Activated CD8-positive, alpha-beta memory T cell treated with anti-CD3 and anti-CD28 coated beads for 4 hours (primary cell): ENCODE measurements at places on chromosomes 2 and 18.

GRCh38 chr2:16680781-16681180 is 15.1 kb upstream of the CYRIA start:
- DNase-seq: no peak

- DNase-seq: no peak
These were observed 1281.3 kb upstream of the ZEB2 start for GRCh38 chr2:145801210-145801609.

DNA sequence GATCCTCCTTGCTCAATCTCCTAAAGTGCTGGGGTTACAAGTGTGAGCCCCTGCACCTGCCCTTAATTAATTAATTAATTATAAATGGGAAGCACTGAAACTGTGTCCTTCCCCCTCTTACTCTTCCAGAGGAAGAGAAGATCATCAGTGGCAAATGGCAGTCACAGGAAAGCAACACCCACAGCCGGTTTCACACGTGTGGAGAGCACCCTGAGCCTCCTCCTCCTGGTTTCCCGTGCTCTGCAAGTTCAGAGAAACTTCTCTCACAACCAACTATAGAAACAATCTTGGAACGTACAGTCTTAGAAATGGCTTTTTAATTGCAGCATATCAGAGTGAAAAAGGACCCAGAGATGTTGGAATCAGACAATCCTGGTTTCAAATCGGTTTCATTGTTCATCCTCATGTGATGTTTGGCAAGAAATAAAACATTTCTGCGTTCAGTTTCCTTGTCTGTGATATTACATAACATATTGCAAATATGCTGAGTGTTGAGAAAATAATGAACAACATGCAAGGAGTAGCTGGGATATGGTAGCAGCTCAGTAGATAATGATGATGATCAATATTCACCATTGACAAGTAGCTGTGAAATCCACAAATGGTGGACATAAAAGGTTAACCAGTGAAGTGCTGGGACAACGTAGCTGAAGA is 141.0 kb upstream of the KCTD1 start:
- no peak for DNase-seq

- DNase-seq: no peak
These were observed 769.5 kb upstream of the CDH2 start for GRCh38 chr18:28946471-28946870.

DNA sequence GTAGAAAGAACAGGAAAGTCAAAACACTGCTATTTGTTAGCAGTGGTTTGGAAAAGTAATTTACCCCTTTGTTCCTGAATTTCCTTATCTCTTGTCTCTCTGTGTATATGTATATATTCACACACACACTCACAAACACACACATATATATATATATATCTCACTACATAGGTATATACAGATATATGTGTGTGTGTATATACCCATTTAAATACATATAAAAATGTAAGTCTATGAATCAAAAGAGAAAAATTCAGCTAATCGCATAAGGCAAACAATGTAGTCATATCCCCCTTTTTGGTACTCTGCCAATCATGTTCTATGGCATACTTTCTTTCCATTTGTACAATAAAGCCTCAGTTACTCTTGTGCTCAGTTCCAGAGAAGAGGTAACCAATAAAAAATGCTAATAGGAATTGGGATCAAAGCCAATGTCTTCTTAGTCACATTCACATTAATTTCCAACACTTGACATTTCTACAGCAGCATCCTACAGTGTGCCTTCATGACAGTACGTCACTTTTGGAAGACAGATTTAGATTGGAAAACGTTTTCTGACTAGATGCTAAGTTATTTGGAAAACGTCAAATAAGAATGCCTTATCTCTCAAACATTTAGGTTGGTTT is 94.6 kb downstream of the MC4R start:
- no peak for DNase-seq

DNA sequence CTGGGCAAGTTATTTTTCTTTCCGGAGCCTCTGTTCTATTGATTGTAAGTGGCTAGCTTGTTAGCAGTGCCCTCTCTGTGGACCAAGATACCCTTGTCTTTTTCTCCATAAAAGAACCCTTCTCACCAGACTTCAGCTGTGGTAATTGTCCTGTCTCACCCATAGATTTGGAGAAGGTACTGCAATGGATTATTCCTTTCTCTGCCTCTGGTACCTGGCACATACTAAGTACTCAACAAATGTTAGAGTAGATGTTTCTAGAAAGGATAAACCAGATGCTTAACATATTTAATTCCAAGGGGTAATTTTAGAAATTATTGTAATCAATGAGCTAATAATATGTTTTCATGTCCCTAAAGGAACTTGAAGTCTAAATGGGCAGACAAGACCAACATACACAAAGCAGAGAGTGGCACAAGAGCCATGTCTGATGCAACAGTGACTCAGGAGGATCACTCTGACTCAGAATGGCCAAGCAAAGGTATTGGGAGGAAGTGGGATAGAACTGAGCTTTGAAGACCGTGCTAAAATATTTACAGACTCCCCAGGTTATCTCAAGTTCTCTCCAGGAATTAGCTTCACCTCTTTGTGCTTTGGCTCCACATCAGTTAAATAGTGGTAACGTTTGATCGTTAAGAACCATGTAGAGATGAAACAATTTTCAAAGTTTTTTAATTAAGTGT is 129.7 kb upstream of the OSR1 start:
- DNase-seq: no peak

- DNase-seq: no peak
These were observed 95.9 kb upstream of the SCG2 start for GRCh38 chr2:223697892-223698645.

DNA sequence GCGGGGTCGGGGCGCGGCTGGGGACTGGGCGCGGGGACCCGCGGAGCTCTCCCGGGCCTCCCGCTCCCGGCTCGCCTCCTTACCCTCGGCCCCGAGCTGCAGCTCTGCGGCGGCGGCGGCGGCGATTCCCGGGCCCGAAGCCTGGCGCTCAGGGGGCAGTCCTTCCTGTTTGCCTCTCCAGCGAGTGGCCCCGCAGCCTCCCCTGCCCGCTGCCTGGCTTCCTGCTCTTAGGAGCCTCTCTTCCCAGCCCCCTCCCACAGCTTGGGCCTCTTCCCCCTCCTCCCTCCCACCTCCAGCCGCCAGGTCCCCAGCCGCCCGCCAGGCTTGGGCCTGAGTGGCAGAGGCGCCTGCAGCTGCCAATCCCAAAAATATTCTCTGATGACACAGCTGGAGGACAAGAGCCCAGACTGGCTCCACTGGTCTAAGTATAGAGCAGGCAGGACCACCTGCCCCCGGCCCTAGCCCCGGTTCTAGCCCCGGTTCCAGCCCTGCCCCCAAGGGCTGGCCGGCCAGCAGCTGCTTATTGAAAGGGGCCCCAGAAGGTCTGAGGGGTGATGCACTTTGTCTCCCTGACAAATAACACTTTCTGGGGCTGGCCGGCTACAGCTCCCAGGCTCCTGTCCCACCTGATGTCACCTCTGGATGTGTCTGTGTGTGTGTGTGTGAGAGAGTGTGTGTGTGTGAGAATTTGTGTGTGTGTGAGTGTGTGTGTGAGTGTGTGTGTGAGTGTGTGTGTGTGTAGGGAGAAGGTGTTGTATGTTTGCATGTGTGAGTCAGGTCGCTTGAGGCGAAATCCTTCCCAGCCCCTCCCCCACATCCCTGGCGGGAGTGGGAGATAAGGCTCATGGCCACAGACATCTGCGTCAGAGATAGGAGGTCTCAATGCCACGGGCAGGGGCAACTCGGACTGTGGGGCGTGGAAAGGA is at the start of gene OBSL1:
Gene OBSL1, minus strand, starts transcription at position 229 of the 926 bp plus-strand sequence. CDS start 307 bp downstream, outside the sequence.
- DNase-seq: no peak

DNA sequence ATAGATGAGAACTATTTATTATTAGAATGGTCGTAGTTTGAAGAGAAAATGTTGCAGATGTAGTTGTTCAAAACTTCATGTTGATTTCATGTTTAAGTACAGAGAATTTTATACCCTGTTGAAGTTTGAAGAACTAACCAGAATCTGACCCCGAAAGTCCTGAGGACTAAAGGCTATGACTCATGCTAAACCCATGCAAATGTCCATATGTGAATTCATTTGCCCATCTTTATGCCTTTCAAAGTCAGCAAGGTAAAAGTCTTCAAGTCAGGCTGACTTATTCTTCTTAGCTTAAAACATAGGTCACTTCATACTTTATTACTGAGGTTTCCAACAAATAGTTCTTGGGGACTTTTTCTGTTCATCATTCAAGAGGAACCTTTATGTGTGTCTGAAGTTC is 185.5 kb downstream of the CCDC85A start:
- no peak for DNase-seq

- DNase-seq: no peak
These were observed 97.2 kb downstream of the TDRD15 start for GRCh38 chr2:21220930-21221329.

- no peak for DNase-seq
These were observed 319.8 kb downstream of the CTNNA2 start for GRCh38 chr2:79832511-79833234.

DNA sequence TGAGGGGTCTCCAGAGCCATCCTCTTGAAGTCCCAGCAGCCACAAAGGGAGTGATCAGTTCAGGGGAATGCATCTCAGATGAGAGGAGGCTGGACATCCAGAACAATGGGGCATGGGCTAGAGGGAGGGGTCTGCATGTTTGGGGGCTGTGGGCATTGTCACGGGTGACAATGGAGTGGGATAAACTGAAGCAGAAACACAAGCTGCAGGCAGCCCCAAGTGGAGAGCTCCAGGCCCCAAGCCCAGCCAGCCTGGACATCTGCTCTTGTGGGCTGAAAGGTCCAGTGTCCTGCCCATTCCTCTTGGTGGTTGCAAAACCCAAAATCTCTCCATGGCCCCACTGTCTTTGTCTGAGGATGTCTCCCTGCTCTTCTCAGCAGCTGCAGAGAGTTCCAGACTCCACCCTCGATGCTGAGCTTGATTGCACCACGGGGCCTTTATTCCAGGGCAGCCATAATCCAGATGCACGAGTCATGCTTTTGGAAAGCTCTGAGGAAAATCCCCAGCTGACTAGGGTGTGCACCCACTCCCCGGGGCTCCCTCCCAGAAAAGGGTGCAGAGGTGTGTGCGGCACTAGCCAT is 149.4 kb downstream of the TNS1 start:
- no peak for DNase-seq

DNA sequence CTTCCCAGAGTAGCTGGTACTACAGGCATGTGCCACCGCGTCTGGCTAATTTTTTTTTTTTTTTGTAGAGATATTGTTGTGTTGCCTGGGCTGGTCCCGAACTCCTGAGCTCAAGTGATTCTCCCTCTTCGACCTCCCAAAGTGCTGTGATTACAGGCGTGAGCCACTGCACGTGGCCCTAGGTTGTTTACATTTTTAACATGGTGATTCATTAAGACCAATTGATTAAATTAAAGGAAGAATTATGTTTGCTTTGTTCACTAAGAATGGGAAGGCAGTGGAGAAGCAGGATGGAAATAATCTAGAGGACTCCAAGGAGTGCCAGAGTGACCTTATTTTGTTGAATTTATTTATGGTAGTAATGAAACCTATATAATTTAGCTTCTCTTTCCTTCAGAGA is 7.5 kb downstream of the LCLAT1 start:
- no peak for DNase-seq

DNA sequence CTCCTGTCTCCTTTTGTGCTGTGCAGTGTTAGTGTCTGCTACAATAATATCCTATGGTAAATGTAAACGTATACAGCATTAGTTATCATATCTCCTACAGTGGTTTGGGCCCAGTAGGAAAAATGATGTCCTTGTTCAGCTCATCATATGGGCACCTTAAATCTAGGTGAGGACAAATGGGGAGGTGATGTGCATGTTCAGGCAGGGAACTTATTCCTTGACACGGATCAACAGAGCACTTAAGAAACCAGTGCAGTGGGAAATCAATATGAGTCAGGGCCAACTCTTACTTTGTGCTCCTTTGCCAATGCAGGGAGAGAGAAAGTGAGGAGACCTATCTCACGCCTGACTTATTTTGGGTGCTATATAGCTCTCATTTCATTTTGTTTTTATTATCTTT is 76.4 kb downstream of the KLHL14 start:
- DNase-seq: no peak

- no peak for DNase-seq
These were observed 682.7 kb upstream of the FANCL start for GRCh38 chr2:58923869-58924268.
